Esophagus squamous epithelium (tissue), 5 donors: ENCODE measurements at places on chromosomes 16 and 17.

GRCh38 chr16:82124651-82125050, 45.4 kb downstream of the MPHOSPH6 start:
- DNase-seq, result no peak

GRCh38 chr17:67469208-67469980, 92.3 kb downstream of the PITPNC1 start:
- DNase-seq, result no peak

GRCh38 chr16:12763517-12763916, 40.2 kb downstream of the CPPED1 start:
- DNase-seq, result no peak

GRCh38 chr16:29858149-29858849, 4.7 kb downstream of the CDIPT start:
- DNase-seq, result no peak

- no peak for DNase-seq
Observed at GRCh38 chr17:48510761-48511604, 19.8 kb downstream of the HOXB1 start.

DNA sequence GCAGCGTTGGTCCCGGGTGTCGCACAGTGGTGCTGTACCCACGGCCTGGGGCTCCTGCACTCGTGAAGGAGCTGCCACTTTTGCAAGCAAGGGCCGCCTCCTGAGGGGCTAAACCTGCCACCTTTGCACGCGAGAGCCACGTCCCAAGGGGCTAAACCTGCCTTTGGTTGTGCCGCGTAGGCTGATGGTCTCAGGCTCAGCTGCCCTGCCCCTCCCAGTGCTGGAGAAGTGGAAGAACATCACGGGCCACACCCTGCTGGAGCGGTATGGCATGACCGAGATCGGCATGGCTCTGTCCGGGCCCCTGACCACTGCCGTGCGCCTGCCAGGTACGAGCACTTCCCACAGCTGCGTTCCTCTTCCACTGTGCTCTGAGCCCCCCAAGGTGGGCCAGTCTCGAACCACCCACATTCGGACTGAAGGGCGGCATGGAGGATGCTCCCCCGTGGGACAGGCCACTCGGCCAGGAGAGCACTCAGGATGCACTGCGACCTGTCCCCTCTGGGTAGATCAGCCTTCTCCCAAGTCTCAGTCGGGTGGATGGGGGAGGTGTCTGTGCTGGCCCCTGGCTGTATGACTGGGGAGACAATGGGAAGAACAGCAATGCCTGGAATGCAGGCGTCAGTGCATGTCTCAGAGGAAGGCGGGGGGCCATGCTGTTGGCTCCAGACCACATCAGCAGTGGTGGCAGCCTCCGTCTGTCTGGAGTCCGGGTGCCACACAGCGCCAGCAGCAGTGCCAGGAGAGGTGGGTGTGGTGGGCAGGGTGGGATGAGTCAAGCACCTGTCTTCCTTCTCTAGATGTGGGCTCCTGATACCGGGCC, 20.7 kb downstream of the ACSF3 start:
- no peak for DNase-seq

DNA sequence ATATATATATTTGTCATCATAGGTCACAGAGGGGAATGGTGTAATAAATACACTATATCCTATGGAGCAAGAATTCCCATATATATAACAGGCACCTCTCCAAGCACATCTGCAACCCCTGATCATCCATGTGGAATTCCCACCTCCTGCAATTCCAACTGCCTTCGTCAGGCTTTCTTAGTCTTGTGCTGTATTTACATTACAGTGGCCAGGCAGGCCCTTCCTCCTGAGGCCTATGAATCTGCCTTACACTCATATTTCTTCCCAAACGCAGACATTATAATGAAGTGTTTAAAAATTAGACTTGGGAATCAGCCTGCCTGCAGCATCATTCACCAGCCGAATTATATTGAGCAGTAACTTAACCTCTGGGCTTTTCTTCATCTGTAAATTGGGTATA, 19.3 kb upstream of the DNAH9 start:
- no peak for DNase-seq

DNA sequence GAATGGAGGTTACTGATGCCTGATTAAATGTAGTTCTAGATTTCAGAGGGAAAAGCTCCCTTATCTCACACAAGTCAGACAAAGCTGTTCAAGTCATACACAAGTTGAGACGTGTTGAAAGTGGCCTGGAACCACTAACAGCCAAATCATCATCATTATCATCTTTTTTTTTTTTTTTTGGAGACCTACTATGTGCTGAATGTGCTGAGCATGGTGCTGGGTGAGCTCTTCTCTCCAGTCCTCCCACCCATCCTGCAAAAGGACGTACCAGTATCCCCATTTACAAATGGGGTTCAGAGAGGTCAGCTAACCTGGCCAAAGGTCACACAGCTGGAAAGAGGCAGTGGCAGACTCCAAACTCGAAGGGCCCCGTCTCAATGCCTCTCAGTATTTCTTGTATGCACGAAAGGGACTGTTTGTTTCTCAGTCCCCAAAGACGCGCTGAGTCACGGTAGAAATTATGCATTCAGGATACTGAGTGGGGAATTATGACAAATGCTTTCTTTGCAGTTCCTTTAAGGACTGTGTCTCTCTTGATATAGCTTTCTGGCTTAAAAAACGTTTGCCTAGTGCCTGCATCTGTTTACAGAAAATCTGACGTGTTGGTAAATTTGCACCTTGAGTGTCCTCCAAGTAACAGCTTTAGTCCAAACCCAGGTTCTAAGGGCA, 235.5 kb downstream of the XYLT1 start:
- DNase-seq, result no peak

- DNase-seq, result no peak
Observed at GRCh38 chr16:21283521-21284289, 5.6 kb upstream of the CRYM start.

DNA sequence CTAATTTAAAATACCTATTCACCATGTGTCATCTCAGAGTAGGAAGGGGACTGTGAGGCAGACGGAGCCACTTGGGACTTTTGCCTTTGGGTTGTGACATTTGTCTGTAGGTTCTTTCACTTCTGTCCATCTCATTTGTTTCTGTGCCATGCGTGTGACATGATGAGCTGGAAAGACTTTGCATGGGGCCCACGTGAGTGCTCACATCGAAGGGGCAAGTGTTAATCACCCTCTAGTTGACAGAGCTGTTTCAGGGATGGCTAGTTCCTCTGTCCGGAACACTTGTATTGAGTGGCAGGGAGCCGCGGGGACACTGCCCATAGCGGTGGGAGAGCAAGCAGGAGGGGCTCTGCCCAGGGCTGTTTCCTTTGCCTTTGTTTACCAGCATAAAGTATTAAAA, 112.0 kb downstream of the RPTOR start:
- DNase-seq, result no peak

DNA sequence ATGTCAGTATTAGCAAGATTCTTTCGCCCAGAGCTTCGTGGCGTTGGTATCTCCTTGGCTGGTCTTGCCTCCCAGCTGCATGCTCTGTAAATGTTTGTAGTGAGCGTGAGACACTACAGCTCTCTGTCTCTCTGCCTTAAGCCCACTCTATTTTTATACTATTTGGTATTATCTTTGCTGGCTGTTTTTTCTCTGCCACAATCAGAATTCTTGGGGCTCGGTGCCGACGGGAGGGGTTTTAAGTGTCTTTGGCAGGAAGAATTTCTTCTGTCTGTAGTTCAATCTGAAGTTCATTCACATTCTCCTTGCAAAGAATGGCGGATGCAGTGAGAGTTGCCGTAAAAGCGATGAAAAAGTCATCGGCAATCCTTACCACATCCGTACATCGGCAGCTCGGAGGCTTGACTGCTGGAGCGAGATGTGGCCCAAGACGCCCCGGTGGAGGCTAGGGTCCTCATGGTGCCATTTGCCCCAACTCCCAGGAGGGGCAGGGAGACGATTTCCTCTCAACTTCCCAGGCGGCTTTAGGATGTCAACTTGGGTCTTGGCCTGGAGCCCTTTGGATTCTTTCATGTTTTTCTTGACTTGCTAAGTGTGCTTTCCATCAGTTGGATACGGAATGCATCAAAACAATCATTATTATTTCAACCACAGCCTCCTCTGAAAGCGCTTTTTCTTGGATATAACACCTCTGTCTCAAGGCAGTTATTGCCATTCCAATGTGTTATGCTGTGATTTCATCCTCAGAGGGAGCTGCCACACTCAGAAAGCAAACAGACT, 132.3 kb upstream of the SDK2 start:
- DNase-seq, result no peak

DNA sequence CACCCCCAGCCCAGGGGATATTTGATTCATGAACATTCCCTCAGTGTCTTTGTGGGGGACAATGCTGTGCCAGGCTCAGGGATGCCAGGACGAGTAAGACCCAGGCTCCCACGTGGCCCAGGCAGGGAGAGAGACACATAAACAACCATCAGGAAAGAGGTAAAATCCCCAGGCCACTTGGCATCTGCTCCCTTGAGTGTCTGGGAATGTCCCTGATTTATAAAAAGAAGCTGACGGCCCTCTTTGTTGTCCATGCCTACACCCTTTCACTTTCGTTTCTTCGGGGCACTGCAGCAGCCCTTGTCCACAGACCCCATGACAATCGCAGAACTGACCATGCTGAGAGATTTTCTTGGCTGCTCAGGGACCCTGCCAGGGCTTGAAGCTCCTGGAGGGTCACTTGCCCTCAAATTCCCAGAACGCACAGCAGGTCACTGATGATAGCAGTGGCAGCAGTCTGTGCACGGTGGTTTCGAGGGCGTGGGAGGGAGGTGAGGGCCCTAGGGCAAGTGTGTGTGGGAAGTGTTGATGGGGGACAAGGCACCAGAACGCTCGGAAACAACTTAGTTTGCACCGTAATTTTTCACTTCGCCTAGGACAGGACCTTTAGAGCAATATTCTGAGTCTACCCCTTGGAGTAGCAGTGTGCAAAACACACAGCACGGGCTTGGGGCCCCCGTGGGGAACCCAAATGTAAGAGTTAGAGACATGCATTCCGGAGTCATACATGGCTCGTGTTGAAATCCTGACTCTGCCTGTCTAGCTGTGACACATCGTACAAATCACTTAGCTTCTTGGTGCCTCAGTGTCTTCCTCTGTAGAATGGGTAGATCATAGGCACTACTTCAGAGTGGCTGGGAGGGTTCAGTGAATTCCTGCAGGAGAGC, 4.7 kb downstream of the NOD2 start:
- no peak for DNase-seq

GRCh38 chr16:47872225-47872624, 283.6 kb downstream of the ABCC12 start:
- no peak for DNase-seq

GRCh38 chr16:67433131-67433719, 2.3 kb downstream of the HSD11B2 start:
- DNase-seq, result no peak

GRCh38 chr17:31688701-31689100, 170.3 kb downstream of the COPRS start:
- no peak for DNase-seq

DNA sequence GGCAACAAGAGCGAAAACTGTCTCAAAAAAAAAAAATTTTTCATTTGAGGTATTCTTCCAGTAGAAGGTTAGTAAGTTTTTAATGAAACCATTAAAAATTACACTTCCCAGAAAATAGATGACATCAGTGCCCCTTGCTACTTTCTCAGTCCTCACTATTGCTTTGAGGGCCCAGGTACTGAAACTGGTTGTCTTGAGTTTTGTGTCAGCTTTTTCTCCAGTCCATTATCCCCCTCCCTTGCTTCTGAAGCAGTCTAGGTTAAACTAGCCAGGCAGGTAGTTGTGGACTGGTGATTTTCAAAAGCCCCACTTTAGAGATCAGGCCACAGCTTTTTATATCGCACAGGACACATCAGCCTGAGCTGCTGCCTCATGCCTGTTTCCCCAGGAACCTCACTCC, 10.9 kb downstream of the SMCR8 start:
- DNase-seq, result no peak

DNA sequence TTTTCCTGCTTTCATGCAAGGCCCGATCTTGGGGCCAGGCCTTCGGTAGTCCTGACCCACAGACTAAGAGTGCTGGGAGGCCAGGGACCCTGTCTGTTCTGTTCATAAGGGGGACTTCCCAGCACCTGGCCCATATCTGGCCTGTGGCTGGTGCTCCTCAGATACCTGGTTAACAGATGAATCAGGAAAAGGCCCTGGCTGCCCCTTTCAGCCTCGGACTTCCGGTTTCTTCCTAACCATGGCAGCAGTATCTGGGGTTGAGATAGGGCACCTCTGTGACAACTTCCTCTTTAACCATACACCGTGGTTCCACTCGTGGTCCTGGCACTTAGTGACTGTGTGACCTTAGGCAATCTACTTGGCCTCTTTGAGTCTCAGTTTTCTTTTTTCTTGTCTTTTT, 18.4 kb downstream of the PLCG2 start:
- DNase-seq, result no peak

GRCh38 chr17:51764387-51764971, 394.0 kb downstream of the CA10 start:
- DNase-seq, result no peak

DNA sequence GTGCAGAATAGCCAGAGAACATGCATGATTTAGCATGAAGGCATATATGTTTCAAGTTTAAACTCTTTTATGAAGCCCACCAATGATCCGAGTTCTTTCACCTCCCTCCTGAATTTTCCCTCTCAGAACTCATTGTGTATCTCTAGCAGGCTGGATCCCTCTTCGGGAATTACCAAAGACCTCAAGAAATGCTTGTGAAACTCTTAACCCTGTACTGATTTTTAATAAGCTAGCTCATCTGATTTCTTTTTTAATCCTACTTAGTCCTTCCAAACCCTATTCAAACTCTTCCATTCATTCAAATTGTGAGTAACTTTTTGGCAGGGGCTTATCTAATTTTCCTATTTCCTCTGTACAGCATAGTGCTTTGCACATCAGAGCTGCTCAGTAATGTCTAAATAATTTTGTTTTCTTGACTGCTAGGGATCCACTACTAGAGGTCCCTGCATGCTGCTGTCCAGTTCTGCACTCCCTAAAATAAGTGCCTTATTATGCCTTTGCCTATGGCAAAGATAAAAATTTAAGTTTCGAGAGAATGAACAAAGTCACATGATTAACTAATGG, 723.8 kb downstream of the CDH11 start:
- DNase-seq, result no peak

DNA sequence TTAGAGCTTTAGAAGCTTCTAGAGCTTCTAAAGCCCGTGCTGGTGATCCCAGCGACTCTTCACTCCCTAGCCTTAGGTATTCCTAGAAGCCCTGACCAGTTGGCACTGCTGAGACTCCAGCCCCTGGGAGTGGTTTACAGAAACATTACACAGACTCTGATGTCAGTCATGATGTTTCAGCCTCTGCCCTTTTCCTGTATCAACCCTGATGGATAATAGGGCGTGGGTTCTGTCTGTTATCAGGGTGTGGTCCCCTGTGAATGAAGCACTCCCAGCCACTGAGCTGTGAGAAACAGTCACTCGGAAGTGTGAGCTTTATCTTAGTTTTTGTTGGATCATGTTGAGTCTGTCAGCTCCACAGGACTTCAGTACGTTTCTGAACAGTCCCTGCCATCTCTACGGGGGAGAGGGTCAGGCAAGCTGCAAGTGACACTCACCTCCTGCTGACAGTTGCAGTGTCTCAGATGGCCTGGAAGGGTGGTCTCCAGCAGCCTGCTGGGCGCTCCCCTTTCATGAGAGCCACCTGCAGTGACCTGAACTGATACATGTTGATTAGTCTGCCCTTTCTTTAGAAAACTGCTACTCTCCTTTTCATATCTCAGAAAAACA, 12.8 kb downstream of the GOSR2 start:
- no peak for DNase-seq
